ENCODE measurements at places on chromosomes 1 and 21. TPM values are rescaled to one million over a fixed set of nuclear protein-coding genes. Genes with fewer than 3 reads are reported as not detected.

DNA sequence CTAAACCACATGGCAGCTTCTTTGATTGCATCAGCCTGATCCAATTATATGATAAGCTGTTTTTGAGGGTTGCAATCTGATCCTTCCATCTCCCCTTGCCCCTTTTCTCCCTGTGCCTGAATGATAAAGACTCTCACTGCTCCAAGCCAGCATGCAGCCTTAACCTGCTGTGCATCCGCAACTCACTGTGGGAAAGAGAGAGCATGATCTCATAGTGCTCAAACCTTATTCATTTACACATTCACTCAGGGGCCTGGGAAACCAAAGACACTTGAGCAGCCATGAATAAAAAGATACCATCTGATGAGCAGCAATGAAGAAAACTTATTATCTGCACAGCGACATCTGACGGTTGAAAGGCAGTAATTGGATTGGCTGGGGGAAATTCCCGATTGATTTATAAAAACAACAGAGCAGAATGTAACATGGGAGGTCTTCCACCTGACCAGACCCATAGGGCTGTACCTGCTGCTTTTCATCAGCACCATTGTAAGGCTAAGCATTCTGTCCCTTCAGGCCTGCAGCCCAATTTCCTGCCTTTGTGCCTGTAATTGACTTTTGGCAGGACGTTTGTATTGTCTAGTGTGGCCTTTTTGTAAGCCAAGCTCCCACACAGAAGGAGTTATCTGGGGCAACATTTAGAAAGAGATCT, 62.5 kb downstream of the KIAA0040 start:
- peak; percentile 14 for DNase-seq

DNA sequence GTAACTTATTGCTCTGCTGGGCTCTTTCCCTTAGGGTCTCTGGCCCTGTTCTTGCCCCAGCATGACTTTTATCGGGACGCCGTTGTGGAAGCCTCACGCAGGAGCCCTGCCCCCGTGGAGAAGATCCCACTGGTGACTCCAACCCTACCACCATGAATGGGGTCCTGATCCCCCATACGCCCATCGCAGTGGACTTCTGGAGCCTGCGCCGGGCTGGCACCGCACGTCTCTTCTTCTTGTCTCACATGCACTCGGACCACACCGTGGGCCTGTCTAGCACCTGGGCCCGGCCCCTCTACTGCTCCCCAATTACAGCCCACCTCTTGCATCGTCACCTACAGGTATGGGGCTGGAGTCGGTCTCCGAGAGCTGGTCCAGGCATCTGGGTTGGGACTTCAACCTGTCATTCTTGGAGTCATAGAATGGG, 322 bp downstream of the DCLRE1B start:
- DNase-seq: peak; percentile 18

- no peak for DNase-seq
These were observed 103.0 kb downstream of the DISC1 start for GRCh38 chr1:231729544-231729943.

GRCh38 chr21:46498335-46499050, 39.8 kb downstream of the DIP2A start:
- DNase-seq: peak; percentile 80

GRCh38 chr1:77671836-77672235, 10.6 kb downstream of the ZZZ3 start:
- DNase-seq: peak; percentile 82

DNA sequence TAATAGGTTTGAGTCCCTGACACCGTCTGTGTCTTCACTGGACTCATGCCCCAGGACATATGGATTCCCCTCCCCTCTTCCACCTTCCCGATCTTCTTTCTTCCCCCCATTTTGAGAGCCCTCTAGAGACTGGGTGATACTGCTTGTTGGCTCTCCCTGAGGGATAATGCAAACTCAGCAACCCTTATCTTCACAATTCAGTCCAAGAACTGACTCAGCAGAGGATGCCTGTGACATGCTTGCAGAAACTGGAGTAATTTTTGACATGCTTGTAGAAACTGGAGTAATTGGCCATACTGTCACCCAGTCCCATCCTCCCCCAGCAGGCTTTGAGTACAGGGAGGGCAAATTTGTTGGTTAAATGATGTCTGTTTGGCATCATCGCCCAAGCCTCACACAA, 127.6 kb upstream of the CTTNBP2NL start:
- no peak for DNase-seq

- DNase-seq: peak; percentile 33
These were observed 7.3 kb upstream of the USP1 start for GRCh38 chr1:62429581-62429980.

GRCh38 chr1:99004861-99005442, at the start of gene PLPPR5:
Gene PLPPR5 (minus strand): TSS chr1:99004861. CDS start chr1:99004671, 190 bp downstream.
- no peak for DNase-seq

DNA sequence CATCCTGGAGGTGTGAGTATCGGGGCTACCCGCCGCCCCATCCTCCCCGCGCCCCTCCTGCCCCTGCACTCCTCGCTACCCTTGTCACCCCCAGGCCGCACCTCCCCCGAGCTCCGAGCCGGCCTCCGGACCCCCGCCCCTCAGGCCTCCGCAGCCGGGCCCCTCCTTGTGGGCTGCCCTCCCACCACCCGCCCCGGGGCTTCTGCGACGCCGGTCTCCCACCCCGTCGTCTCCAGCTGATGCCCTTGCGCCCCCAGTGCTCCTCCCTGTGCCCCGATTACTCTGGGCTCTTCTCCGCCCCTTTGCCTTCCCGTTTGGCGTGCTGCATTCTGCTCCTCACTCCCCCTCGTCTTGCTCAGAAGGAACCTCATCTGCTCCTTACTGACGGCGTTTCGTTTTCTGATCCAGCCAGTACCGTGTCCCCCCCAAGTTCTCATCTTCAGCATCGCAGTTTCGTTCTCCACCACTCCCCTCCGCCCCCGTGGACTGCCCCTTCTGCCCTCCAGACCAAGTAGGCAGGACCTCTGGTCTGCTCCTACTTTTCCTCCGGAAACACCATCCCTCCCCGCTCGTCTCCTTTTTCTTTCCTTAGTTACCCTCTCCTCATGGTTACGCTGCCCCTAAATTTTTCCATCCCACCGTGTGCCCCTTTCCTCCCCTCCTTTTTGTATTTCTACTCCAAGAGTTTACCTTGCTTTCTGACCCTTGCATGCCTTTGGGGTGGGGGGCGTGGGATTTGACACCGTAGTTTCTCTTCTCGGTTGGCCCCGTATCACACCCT, 841 bp downstream of the SNX27 start:
- DNase-seq: peak; percentile 41

DNA sequence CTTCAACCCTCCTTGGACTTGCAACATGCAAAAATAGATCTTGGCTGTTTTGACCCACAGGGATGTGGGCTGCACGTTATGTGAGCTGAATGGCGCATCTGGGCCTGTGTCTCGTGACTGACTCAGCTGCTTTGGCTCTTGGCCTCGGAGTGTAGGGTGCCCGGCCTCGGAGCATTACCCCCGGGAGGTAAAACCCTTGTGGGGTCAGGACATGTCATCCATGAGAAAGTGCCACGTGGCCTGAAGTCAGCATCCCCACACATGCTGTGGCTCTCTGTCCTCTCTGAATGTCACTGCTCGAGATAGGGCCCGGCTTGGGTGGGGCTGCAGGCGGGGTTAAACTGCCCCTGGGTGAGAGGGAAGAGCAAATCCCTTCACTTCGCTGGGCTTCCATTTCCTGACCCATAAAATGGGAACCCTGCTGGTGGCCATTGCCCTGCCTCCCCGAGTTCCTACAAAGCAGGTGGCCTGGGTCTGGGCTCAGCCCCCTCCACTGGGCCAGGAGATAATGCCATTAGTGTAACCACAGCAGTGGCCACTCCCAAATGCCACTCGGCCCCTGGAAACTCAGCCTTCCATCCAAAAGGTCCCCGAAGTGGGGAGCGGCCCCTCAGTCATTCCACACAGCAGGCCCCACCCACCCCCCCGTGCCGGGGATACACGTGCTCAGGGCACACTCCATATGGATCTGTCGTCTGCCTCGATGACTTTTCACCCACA, 22.8 kb upstream of the TSPEAR start:
- no peak for DNase-seq

DNA sequence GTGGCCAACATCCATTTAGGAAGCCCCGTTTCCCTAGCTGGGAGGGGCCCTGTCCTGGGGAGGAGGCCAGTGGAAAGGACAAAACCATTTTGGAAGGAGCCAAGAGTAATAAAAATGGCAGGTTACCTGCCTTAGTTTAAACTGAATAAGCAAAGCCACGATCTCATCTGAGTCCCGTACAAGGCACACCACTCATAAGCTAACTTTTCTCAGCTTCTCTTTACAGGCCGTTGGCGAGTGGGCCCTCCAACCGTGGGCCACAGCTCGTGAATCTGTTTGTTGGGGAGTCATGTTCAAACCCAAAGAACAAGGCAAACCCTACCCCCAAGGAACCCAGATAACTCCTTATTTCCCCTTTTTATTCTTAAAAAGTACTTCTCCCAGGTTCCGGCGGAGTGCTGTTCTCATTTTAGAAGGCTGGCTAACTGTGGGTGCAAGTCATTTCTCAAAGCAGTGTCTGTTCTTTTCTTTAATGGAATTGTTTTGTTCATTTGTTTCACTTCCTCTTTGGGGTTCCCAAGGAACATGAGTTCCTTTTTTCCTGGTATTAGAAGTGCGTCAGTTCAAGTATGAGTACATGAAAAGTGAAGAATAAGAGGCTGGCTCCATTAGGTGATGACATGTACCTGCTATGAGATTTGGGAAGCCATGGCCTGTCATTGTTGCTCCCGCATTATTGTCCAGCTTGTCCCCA, 89.0 kb downstream of the PSMG1 start:
- DNase-seq: no peak

- no peak for DNase-seq
These were observed 330.0 kb downstream of the BRINP3 start for GRCh38 chr1:190147616-190148015.

DNA sequence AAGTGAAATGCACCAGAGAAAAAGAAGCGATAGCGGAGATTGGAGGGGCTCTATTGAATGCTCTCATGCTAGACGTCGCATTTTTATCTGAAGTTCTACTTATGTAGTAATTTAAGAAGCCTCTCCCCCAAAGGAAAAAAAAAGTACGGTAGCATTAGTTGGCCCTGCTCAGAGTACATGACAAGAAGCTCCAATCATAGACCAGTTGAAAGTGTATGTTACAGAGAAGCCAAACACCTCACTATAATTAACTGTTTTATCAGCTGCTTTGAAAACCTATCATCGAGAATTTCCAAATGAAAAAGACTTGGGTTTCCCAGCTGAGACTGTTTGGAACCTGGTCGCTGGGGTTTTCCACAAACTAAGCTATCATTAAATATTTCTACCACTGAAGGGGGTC, 19.6 kb upstream of the OVAAL start:
- no peak for DNase-seq

GRCh38 chr1:218068241-218068640, 216.9 kb upstream of the RRP15 start:
- no peak for DNase-seq

GRCh38 chr1:13916530-13916929, 216.5 kb downstream of the PRDM2 start:
- DNase-seq: no peak

GRCh38 chr1:205484985-205485967, 19.2 kb upstream of the CDK18 start:
- peak; percentile 67 for DNase-seq

DNA sequence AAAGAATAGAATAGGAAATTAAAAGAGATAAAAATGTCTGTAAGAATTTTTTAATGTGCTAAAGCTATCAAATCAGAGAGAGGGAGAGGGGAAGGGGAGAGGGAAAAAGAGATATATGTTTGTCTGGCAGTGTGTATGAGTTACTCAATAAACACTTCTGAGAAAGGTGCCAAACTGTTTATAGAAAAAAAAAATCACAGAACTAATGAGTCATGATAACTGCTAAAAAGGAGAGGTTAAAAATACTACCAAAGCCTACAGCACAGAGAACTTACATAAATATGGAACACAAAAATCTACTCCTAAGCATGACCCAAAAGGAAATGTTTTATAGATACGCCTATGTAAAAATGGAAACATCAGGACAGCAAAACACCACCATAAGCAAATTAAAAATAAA, 45.4 kb downstream of the SELENOF start:
- DNase-seq: peak; percentile 11

GRCh38 chr1:14910984-14911721, 242.4 kb upstream of the TMEM51 start:
- DNase-seq: peak; percentile 84

- peak; percentile 56 for DNase-seq
These were observed at the start of gene SCCPDH for GRCh38 chr1:246724016-246724730. Gene SCCPDH (plus strand): TSS chr1:246724409. CDS start chr1:246724423, 14 bp downstream.

DNA sequence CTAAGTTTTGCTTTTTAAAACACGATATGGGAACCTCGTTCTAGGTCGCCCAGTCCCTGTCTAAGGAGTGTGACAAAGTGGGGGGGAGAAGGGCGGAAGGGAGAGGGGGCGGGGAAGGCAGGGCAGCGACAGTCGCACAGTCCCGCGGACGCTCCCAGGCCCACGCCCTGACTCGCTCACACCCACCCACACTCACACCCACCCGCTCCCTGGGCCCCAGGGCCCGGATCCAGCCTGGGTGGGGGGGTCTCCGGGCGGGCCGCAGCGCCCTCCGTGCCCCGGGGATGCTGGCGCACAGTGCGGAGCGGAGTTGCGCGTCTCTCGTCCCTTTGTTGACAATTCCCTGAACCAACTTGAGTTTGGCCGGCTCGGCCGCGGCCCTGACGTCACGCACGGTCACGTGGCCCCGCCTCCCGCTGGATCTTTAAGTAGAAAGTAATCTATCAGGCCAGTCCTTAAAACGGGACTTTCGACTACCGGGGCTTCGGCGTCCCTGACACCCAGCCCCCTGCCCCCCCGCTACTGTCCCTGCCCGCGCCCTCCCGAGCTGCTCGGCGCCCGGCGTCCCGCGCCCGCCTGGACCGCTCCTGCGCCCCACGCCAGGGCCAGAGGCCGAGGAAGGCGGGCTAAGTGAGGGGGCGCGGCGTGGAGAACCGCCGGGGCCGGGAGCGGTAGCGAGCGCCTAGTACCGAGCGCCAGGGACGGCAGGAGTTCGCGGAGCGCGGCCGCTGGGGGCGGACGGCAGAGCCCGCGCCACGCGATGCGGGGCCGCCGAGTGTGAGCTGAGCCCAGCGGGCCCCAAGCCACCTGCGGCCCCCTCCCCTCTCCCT, at the start of gene FOXD3:
FOXD3 (plus strand) TSS at position 454 of the 830 bp plus-strand sequence. CDS start 492 bp downstream, outside the sequence.
- DNase-seq: peak; percentile 64

DNA sequence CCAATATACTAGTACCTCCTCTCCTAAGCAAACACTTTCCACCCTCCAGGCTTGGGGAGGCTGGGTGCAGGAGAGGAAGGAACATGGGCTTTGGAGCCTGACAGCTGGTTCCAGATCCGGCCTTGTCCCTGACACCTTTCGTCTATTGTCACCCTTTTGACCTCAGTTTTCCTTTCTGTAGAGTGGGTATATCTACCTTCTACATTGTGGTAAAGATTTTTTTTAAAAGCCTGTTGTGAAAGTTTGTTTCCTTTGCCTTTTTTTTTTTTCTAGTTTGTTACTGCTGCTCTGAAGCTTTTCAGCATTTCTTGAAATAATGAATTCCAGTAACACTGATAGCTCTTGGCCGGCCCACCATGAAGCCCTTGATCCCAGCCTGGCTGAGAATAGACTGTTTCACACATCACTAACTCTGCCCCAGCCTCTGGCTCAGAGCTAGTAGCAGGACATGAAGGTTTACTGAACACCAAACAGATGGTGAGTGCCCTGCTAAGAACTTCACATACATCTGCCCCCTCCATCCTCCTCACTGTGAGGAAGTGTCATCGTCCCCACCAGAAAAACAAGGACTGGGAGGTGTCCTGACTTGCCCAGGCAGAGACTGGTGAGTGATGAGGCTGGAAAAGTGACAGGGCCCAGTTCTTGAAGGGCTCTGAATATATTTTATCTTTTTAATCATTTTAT, 33.0 kb upstream of the ID3 start:
- DNase-seq: no peak

NFASC gene
- 17.6 TPM for total RNA-seq

CD247 gene
- total RNA-seq: not detected

SHISAL2A gene
- total RNA-seq: 0.15 TPM

DENND2C gene
- total RNA-seq: 0.84 TPM

GBP2 gene
- 71.9 TPM for total RNA-seq

NGF gene
- total RNA-seq: 9.7 TPM

LRRC38 gene
- total RNA-seq: 0.15 TPM
